ENCODE measurements at places on chromosomes 3 and 15.

GRCh38 chr3:10521772-10522441 lies 16.5 kb upstream of the ATP2B2 start:
- no peak for DNase-seq

- DNase-seq = no peak
These were observed 31.4 kb downstream of the PAK2 start for GRCh38 chr3:196771067-196771466.

GRCh38 chr15:60128000-60128376 lies 123.9 kb downstream of the FOXB1 start:
- peak; percentile 46 for DNase-seq

DNA sequence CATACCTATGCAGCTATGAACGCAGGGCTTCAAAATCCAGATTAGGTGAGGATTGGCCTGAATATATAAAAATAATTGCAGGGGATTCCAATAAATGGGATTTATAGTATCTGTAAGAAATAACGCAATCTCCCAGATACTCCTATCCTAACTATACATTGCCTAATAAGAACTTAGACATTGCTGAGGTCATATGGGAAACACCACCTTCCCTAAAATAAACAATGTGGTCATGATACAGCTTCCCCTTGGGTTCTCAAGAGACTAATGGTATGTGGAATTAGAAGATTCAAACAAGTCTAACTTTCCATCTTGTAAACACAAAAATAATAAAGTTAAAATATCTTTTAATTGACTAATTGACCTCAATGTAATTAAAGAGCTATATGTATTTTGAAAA lies 28.2 kb downstream of the UBE3A start:
- no peak for DNase-seq

DNA sequence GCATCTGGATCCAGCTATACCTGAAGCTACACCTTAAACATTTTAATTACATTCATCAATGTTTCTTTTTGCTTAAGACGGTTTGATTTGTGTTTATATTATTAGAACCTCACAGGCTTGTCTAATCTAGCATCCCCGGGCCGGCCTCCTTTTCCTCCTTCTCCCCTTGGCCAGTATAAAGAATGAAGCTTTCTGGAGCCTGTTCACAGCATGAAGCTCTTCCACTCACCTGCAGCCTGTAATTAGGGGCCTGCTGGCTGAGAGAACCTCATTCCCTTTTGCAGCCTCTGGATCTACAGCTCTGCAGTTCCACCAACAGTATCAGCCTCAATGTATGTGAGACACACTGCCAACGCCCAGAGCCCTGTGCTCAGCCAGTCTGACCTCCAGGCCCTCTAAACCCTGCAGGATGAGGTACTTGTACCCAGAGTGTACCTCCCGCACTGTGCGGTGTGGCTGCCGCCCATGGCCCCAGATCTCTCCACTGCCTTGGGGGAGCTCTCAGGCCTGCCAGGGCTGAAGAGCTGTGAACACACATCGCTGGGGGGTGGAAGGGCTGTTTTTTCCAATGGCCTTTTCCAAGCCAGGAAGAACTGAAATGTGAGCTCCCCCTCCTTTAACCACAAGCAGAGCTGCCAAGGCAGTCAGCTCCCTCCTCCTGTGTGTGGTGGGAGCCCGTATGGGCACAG lies 114.7 kb upstream of the ALDH1A3 start:
- DNase-seq = no peak

Data from psoas muscle (tissue), 8 donors.